Fibroblast of skin of scalp (primary cell): ENCODE measurements at places on chromosomes 2 and 18.

DNA sequence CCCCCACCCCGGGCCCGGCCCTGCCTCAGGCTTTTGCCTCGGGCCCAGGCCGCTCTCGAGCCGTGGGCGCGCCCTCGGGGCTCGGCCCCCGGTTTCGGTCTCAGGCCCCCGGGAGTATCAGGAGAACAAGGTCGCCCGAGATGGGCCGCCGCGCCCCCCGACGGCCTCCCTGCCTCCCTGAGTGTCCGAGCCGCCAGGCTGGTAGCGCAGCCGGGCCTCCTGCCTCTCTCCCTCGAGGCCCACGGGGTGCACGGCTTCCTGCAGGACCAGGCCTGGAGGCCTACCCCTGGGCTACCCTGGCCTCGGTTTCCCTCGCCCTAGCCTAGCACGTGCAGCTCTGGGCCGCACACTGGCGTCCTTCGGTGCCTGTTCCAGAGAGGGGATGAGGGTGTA, 8.4 kb downstream of the GBX2 start:
- DNase-seq, result no peak

DNA sequence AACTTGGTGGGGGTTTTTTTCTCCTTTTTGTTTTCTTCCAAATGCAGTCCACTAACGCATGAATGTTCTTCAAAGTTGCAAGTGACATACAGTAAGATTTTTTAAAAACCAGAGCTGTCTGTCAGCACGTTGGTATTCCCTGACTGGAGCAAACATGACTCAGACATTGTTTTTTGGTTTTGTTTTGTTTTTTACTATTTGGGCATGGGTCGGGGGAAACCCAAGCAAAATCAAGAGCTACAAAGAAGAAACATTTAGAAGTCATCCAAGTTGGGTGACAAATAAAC, 726 bp upstream of the CCDC88A start:
- DNase-seq, result no peak

DNA sequence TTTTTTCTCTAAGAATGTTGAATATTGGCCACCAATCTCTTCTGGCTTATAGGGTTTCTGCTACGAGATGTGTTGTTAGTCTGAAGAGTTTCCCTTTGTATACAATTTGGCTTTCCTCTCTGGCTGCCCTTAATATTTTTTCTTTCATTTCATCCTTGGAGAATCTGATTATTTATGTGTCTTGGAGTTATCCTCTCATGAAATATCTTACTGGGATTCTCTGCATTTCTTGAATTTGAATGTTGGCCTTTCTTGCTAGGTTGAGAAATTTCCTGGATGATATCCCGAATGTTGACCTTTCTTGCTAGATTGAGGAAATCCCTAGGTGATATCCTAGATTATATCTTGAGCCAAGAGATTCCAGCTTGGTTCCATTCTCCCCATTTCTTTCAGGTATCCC, 125.6 kb downstream of the SLC5A7 start:
- DNase-seq, result no peak

DNA sequence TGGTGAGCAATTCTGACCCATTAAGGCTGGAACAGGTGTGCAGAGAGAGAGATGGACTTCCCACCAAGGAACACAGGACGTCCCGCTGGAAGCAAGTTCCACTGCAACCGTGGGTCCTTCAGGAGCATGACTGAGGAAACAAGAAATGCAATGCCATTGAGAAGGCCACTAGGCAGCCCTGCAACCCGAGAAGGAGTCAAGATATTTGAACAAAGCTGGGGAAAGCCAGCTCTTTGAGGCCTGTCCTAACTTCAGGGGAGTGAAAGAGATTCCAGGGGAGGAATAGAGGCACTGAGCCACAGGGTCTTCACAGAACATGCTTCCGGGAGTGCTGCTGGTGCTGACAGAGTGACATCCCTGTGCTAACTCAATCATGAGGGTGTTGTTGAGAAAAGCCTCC, 153.8 kb upstream of the ZNF236 start:
- DNase-seq, result no peak

- no peak for DNase-seq
These were observed 8.4 kb downstream of the NCAPH start for GRCh38 chr2:96344011-96344410.

GRCh38 chr18:77197073-77197472, 52.6 kb upstream of the GALR1 start:
- no peak for DNase-seq

DNA sequence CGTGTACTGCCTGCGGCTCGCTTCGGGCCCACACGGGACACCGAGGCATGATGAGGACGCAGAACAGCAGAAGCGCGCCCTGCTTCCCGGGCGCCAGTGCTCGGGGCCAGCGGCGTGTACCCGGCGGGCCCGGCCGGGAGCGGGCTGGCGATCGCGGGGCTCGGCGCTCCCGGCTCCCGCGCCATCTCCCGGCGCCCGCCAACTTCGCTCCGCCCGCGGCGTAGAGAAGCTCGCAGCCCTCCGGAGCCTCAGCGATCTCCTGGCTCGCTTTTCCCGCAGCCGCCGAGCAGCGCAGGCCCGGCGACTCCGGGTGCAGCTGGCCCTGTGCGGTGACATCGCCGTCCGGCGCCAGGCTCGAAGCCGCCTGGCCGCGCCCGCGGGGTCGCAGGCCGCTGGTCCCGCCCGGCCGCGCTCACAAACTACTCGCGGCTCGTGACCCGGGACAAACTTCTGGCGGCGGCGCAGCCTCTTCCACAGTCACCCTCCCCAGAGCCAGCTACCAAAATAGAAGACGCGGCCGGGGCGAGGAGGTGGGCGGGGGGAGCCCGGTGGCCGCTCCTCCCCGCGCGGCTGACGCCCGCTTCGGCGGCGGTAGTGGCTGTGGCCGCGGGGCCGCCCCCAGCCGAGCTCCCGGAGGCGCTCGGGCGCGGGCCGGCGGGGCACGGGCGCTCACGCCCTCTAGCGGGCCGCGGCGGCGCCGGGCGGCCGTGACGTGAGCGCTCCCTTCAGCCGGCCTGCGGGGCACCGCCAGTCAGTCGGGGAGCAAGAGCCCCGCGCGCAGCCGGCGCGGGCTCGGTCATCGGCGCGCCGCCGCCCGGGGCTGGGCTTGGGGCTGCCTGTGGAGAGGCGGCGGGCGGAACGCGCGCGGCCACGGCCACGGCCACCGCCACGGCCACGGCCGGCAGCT, at the start of gene PTPRM:
TSS of gene PTPRM (plus strand) at position 750 of the 907 bp plus-strand sequence. CDS start 503 bp downstream, outside the sequence.
- peak; percentile 91 for DNase-seq

DNA sequence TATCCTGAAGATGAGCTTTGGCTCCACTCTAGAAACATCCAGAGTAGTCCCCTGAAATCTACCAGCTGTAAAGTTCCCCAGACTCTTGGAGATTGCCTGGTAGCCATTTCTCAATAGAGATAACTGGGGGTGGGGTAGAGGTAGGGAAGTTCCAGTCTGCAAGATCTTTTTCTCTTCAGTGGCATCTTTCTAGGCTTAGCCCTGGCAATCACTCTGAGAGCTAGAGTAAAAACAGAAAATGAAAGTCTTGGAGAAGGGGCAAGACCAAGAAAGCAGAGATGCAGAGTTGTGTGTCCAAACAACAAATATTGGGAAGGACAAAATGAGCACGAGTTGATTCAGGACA, 41.8 kb upstream of the LCLAT1 start:
- DNase-seq, result no peak

- DNase-seq, result peak; percentile 16
These were observed 650.5 kb upstream of the LINC00305 start for GRCh38 chr18:64799376-64799775.

DNA sequence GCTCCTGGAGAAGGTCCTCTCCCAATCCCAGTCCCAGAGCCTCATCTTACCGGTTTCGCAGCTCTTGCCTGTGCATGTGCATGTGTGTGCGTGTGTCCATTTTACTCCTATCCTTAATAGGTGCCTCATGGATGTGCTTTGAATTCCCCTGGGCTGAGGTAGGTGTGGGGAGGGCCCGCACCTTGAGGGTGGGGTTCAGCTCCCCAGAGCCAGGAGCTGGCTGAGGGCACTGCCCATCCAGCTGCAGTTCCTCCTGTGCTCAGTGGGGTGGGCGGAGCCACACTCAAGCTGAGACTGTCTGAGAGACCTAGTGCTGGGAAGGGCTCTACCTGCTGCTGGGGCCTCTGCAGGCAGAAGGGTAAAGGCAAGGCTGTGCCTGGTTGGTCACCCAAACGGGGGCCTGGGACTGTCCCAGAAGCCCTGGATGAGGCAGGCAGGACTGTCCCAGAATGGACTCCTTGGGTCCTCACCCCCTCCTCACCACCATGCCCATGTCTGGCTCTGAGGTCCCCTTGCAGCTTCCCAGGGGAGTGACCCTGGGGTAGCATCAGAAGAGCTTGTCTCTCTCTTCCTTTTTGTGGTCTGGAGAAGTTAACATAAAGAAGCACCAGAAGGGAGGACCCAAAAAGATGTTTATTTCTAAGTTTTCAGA, 8.9 kb downstream of the GDF7 start:
- DNase-seq, result no peak

DNA sequence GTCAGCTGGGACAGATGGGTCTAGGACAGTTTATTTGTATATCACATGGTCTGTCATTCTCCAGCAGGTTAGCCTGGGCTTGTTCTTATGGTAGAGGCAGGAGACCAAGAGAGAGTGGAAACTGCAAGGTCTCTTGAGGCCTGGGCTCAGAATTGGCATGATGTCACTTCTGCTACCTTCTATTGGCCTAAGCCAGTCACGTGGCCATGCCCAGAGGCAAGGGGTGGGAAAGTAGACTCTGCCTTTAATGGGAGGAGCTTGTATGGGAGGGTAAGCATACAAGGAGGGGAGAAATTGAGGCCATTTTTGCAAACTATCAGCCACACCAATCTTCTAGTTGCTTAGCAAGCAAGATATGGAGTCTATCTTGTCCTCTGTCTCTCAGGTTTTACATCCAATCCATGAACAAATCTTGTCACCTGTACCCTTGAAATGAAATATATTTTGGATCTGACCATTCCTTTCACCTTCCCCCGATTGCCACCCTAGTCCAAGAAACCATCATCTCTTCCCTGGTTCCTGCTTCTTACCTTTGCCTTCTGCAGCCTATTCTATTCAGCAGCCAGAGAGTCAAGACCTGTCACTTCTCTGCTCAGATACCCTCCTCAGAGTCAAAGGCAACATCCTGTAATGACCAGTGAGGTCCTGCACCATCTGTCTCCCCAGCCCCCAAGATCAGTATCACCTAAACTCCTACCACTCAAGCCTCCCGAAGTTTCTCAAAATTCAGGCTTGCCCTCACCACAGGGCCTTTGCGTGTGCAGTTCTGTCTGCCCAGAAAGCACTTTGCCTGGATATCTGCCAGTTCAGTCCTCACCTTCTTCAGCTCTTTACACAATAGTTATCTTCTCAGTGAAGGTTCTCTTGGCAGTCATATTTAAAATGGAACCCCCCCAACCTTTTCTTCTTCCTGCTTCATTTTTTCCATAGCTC, 240.0 kb downstream of the LOXHD1 start:
- no peak for DNase-seq

DNA sequence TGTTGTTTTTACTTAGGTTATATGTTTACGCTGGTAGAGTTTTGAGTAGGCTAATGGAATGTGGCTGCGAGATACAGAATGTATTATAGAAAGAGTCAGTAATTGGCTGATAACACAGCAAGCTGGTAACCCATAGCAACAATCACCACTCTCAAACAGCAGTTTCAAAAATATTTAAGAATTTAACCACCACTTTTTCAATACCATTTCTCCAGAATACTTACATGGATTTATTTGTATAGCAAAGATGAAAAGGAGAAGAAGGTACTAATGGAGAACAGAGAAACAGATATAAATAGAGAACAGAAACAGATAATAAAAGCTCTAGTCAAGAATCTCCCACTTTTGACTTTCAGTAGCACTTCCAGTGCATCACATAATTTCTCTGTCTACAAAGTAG, 188.3 kb upstream of the SLC39A10 start:
- no peak for DNase-seq

DNA sequence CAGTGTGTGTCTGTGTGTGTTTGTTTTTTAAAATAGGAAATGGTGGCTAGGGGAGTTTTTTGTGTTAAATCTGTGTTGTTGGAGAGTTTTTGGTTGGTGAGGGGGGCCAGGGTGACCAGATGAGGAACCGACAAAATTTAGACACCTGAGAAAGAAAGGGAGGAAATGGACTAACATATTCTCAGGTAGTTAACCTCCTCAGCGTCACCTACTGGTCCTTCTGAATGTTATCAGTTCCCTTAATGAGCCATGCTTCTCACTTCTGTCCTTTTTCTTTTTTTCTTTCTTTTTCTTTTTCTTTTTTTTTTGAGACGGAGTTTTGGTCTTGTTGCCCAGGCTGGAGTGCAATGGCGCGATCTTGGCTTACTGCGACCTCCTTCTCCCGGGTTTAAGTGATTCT, 107.0 kb downstream of the FMNL2 start:
- DNase-seq, result no peak

- DNase-seq, result peak; percentile 34
These were observed 768.6 kb upstream of the HS6ST1 start for GRCh38 chr2:129087133-129087813.

DNA sequence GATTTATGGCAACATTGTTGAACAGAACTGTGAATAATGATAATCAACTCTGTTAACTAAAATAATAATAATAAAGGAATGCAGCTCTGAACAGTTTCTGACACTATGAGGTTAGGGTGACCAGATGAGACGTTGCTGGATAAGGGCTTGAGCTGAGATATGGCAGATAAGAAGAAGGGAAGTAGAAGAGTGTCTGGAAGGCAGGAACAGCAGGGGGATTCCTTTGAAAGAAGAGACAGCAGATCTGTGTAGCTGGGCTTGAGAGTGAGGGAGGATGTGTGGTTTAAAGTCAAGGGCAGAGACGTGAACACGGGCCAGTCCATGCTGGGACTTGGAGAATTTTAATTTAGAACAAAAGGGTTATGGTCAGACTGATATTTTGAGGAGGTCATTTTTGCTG, 273.1 kb upstream of the SLC14A2 start:
- DNase-seq, result no peak

GRCh38 chr2:58620896-58621295, 379.8 kb upstream of the FANCL start:
- no peak for DNase-seq

DNA sequence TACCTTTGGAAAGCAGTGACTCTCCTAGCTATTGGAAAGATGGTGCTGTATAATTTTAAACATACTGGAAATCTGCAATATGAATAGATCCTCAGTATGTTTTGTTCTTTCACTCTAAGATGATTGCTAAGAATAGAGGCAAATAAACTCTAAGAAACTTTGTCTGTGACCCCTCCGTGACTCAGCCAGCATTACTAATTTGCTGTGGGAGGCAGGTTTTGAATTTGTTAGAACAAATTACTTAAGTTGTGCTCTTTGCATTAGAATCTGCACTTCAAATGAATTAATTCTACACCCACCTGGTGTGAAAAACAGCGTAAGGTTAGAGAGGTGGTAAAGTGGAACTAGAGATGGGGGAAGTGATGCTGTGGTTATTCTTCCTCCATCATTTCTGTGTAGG, 142.2 kb downstream of the RAPGEF4 start:
- no peak for DNase-seq

DNA sequence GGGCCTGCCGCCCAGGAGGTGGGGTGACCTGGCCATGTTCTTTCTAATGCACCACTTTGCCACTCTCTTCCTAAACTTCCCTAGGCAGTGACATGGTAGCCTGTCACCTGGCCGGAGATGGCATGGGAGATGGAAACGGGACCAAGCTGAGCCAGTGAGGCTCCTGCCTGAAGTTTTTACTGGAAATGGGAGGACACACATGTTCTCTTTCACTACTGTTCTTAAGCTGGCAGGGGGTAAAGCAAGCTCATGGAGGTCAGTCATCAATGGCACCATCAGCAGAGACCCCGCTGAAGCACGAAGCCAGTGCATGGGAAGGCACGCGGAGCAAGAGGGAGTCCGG, 50.7 kb downstream of the ATIC start:
- DNase-seq, result no peak
